ENCODE measurements at places on chromosomes 16 and 17.

GRCh38 chr17:5830921-5831320 is 239.3 kb upstream of the WSCD1 start:
- DNase-seq: no peak

GRCh38 chr16:66494916-66495315 is 55.0 kb downstream of the TK2 start:
- DNase-seq: no peak

DNA sequence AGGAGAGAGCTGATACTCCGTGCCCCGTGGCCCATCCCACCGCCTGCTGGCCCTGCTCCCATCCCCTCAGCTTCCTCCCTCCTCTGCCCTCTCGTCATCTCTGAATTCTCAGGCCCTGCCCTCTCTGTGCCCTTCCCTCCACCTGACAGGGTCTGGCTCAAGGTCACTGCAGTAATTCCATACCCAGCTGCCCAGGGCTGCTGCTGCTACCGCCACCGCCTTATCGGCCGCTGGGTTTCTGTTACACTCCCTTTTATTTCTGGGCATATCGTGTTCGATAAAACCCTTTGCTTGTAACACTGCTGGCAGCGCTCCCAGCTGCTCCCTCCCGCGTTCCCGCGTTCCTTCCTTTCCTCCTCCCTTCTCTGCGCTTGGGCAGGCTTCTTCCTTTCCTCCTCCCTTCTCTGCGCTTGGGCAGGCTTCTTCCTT is 1.2 kb downstream of the EPN3 start:
- DNase-seq: peak; percentile 47

DNA sequence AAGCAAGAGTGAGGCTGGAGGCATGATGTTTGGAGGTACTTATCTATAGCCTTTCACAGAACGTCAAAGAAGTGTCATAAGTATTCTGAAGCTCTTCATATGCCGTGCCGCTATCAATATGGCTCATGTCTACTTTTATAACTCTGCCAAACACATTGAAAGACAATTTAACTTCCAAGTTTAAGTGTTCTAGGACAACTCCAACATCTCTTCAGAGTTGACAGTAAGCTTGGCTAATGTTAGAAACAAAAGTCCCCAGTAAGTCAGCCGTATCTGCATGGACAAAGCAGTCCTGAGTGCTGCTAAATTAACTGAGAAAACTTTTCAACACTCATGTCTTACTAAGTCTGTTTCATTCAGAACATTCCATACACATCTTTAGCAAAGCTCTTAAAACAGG is 32.2 kb downstream of the GRB2 start:
- DNase-seq: no peak

GRCh38 chr17:77590951-77591735 is 367.4 kb upstream of the TNRC6C start:
- DNase-seq: no peak

DNA sequence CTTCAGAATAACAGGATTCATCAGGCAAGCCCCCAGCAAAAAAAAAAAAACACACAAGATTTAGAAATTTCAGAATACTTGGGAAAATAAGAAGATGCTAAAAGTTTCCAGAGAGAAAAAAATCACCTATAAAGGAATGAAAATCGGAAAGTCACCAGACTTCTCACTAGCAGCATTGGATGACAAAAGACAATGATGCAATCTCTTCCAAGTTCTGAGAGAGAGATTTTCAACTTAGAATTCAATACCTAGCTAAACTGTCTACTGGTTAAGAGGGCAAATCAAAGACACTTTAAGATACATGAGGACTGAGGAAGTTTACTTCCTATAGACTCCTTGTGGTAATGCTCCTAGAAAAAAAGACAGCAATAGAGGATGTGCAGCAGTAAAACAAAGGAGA is 23.9 kb upstream of the TNS4 start:
- DNase-seq: no peak

- DNase-seq: no peak
Observed at GRCh38 chr17:39979016-39979670, 1.5 kb upstream of the PSMD3 start.

- DNase-seq: no peak
Observed at GRCh38 chr16:77564791-77565390, 130.1 kb upstream of the ADAMTS18 start.

GRCh38 chr16:80250381-80250780 is 290.4 kb upstream of the DYNLRB2 start:
- no peak for DNase-seq

GRCh38 chr16:80591071-80591915 is 50.5 kb downstream of the DYNLRB2 start:
- DNase-seq: no peak

DNA sequence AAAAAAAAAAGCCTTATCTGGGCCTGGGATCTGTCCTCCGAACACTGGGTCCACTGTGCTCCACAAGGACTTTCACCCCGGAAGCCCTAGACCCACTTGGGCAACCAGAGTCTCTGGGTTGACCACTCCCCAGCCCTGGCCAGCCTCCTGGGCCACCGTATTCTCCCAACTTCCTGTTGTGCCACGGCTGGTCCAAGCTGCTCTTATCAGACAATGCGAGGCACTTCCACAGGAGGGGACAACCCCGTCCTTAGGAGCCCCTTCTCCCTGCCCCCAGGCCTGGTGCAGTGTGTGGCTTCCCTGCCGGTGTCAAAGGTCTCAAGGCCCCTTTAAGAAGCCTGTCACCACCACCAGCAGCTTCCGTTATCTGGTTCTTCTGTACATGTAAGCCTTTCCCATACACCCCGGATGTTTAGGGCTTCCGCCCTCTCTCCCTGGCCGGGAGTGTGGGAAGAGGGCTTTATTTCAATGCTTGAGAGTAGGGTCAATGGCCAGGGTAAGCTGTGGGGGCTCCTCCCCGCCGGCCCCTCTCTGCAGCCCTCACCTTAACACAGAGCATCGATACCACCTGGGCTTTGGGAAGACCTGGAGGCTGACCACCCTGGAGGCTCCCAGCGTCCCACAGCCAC is 313.0 kb downstream of the SEC14L1 start:
- no peak for DNase-seq

DNA sequence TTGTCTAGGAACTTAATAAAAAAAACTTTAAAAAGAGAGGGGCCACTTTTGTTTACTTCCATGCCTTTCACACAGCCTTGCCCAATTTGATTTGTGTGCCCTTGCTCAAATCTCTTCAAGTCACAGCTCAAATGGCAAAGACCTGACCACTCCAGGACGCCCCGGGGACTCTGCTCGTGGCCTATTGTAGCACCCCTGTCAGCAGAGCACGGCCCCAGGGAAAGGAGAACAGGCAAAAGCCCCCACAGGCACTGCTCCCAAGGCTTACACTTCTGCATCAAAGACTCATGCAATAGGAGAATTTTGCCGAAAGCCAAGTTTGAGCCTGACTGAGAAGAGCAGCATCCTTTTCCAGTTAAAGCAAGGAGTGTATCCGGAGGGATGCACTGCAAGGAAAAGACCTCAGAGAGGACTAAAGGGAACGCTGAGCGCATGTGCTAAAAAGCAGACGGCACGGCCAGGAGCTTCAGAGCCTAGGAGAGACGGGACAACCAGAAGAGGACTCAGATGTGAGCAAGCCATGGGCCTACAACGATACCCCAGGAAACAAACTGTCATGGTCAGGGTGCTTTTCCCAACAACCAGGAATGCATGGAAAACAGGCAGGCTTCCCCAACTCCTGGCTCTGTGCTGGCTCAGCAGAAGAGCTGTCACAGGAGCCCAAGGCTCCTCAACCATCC is 8.2 kb downstream of the CREBBP start:
- no peak for DNase-seq

DNA sequence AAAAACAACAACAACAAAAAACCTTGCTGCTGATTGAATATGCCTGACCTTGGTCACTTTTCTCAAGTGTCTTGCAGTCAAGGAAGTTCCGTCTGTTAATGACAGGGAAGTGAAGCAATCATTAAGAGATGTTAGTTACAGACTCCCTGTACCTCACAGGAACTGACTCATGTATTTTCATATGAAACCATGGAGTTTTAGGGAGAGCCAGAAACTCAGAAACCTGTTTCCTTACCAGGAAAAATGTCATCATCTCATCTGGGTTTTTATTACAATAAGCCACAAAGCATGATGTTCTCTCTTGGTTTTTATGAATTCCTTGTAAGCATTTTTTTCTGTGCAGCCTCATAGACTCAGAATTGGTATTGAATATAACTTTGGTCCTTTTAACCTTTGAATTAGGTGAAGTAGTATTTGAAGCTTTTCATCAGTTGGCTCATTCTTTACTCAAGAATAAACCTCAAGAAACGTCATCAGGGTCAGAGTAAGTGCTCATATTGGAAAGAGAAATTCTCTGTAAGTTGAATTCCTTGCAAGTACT is 10.3 kb downstream of the LYRM1 start:
- DNase-seq: no peak

DNA sequence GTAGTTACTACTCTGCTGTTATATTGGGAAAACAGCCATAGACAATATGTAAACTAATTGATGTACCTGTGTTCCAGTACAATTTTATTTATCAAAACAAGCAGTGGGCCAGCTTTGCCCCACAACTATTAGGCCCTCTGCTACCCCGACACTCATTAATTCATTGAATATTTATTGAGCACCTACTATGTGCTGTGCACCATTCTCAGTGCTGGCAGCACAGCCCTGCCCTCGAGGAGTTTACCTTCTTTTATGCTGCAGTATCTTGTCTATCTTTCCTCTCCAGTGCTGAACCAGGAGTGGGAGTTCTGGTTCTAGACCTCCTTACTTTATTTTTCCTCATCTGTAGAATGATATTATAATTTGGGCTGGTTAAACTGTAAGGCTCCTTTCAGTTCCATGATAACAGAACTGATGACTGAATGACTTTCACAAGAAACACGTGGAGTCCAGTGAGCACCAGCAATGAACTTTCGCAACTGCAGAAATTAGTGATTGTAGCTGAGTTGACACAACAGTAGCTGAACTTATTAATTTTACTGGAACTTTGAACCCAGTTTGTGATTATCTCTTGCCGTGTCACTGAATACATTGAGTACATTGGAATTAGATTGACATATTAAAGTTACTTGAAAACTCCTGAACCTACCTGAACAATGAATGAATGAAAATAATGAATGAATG is 2.4 kb downstream of the GOSR2 start:
- DNase-seq: no peak

DNA sequence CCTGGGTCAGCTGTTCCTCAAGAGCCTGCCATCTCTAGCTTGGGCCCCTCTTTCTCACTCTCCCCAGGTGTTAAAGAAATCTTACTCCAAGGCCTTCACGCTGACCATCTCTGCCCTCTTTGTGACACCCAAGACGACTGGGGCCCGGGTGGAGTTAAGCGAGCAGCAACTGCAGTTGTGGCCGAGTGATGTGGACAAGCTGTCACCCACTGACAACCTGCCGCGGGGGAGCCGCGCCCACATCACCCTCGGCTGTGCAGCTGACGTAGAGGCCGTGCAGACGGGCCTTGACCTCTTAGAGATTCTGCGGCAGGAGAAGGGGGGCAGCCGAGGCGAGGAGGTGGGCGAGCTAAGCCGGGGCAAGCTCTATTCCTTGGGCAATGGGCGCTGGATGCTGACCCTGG is 6.8 kb downstream of the CNP start:
- no peak for DNase-seq

DNA sequence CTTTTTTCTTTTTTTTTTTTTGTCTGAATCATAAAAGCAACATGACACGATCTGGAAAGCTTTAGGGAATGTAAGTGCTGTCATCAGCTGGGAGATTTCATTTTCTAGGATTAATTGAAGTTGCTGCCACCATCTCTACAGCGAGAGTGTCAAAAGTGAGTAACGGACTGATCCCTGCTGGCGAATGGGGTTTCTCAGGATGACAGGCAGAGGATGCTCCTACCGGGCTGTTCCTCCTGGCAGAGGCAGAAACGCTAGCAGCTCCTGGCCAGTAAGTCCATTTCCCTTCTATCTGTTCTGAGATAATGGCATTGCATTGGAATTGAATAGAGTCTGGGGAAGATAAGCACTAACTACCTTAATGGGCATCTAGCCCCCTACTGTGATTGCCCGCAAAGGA is 80.5 kb upstream of the KIFC3 start:
- DNase-seq: no peak

- no peak for DNase-seq
Observed at GRCh38 chr16:73056921-73057290, 9.0 kb upstream of the ZFHX3 start.

All from NCI-H2081 (cell line).